ENCODE measurements at places on chromosomes 16 and 17.
A peak's percentile ranks its signal among the peaks of the same experiment; 100 is the strongest.

- DNase-seq = no peak
Observed at GRCh38 chr16:30527635-30528178, 1.3 kb upstream of the ZNF768 start.

GRCh38 chr16:85522842-85523601 is 90.1 kb upstream of the GSE1 start:
- peak; percentile 48 for DNase-seq

GRCh38 chr16:9012848-9013507 is 49.3 kb upstream of the USP7 start:
- DNase-seq = no peak

GRCh38 chr16:31196324-31197088 is 6.1 kb downstream of the PYCARD start:
- DNase-seq = no peak

DNA sequence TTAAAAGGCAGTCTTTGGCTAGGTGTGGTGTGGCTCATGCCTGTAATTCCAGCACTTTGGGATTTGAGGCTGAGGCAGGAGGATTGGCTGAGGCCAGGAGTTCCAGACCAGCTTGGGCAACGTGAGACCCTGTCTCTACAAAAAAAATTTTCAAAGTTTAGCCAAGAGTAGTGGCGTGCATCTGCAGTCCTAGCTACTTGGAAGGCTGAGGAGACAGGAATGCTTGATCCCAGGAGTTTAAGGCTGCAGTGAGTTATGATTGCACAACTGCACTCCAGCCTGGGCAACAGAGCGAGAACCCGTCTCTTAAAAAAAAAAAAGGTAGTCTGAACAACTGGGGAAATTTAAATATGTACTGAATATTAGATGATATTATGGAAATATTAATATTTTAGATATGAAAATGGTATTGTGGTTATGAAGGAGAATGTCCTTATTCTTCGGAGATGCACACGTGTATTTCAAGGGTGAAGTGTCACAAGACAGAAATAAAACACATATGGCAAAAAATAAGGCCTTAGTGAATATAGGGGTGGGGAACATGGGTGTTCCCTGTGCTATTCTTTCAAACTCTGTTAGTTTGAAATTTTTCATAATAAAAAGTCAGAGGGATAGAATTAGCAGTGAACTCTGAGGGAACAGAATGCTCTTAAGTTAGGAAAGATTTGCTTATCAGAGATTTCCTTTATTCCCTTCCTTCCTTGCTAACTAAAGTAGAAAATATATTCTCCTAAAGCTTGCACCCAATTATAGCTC is 144.7 kb downstream of the CDK5R1 start:
- DNase-seq = no peak

DNA sequence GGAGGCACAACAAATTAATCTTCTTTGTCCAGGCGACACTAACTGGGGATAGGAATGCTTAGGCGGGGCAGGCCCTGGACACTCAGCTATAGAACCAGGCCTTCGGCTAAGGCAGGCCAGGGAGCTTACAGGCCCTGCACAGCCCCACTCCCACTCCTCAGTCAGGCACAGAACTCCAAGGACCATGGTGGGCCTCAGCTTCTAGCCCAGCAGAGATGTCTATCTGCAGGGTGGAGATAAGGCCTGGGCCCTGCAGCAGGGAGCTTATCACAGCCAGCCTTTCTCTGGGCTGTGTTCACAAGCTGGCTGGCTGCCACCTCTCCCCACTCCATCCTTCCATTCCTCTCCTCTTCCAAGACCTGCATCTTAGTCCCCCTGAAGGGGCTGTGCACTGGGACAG is 68.1 kb downstream of the TMEM132E start:
- no peak for DNase-seq

- DNase-seq = no peak
Observed at GRCh38 chr17:68734931-68735330, 133.8 kb upstream of the FAM20A start.

- no peak for DNase-seq
Observed at GRCh38 chr16:71895679-71896365, 491 bp downstream of the IST1 start.

DNA sequence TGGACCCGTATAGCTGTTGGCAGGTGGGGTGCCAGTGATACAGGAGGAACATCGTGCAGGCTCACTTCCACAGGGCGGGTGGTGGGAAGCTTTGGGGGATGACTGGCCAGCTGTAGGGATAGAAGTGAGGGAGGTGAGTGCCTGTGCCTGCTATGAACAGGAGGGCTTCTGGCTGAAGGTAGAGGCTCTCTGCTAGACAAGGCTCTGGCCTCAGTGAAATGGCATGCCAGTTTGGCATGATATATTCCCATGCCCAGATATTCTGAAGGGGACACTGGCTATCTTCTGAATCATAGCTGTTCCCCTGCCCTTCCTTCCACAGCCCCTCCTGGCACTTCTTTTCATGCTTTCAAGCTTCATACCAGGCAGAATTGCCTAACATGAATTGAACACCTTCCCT is 19.1 kb downstream of the PHAF1 start:
- DNase-seq = no peak

DNA sequence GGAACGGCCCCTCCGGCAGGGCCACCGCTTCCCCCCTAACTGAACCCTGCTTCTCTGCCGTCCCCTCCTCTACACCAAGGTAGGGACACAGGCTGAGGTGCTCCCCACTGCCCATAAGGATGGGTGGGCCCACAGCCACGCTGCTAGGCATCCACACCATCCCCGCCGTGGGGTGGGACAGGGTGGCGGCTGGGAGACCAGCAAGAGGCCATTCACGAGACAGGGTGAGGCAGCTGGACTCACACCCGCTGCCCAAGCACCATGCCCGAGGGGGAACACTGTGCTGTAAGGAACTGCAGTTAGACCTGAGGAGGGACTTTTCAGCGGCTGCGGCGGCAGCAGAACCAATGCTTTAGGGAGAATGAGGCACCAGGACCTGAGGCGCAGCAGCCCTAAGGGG is 47.5 kb upstream of the RRN3 start:
- DNase-seq = no peak

DNA sequence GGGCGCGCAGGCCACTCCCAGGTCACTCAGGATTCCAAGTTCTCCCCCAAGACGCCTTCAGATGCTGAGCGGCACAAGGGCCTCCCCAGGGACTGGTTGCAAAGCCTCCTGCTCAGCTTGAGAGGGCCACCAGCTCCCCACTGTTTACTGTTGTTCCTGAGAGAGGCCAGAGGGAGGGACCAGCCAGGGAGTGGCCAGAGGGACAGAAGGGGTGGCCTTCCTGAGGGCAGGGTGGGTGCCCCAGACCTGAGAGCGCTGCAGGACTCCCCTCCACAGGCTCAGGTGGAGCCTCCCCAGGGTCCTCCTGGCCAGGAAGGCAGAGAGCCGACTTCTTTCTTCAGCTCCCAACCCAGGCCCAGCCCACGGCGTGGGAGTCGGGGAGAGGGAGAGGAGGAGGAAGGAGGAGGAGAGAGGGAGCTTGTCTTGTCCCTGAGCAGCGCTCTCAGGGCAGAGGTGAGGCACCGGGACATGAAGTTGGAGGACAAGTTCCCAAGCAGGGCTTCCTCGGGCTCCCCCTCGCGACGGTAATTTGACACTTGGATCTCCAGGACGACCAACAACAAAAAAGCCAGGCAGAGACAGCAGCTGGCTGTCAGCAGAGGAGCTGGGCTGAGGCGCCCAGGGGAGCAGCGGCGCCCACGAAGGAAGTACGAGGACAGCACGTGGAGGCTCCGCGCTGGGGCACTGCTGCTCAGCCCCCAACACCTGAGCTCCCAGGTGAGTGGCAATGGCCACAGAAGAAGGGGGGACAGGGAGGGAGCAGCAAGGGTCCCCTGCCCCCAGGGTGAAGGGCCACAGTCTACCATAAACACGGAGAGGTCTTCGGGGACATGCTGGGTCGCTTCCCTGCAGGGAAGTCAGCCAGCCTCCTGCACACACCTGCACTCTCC is 497 bp downstream of the SMIM5 start:
- DNase-seq = peak; percentile 94

- DNase-seq = no peak
Observed at GRCh38 chr16:87174061-87174460, 143.1 kb downstream of the C16orf95 start.

GRCh38 chr17:73582821-73583220 is 61.4 kb downstream of the SDK2 start:
- DNase-seq = no peak

- DNase-seq = no peak
Observed at GRCh38 chr16:76277460-76278030, 344 bp downstream of the CNTNAP4 start.

DNA sequence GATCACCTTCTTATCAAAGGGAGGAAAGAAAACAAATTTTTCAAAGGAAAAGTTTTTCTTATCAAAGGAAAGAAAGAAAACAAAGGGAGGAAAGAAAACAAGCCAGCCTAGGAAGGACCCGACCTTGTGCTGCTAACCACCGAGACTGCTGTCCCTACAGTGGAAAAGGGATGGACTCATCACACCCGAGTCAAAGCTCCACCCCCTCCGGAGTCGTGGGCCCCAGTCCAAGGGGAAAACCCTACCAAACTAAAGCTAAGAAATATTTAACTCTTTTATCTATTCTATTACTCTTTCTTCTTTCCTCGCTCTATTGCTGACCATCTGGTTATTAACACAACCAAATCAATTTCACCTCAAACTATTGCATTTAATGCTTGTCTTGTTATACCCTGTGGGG is 6.1 kb upstream of the ENDOV start:
- DNase-seq = no peak

- DNase-seq = no peak
Observed at GRCh38 chr16:54366943-54367342, 80.4 kb upstream of the IRX3 start.

- no peak for DNase-seq
Observed at GRCh38 chr17:40069751-40070708, 7.3 kb downstream of the THRA start.

DNA sequence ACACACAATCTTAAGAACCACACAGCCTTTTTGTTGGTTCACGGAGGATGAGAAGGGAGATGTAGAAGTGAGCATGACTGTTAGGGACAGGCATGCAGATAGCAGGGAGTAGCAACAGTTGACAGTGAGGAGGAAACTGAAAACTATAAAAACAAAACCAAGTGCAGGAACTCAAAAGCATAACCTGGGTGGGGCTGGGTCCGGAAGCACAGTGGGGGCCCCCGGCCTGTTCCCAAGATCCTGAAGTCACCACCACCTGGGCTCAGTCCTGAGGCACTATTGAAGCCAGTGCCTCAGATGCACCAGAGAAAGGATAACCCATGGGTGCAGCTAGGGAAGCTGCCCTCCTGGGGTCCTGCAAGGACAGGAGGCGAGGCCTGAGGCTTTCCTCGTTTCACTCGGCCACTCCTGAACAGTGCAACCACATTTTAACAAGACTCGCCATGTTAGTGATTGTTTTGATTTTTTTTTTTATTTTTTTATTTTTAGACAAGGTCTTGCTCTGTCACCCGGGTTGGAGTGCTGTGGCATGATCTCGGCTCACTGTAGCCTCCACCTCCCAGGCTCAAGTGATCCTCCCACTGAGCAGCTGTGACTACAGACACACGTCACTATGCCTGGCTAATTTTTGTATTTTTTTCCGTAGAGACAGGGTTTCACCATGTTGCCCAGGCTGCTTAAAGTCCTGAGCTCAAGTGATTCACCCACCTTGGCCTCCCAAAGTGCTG is 27.7 kb upstream of the CBX4 start:
- DNase-seq = no peak

DNA sequence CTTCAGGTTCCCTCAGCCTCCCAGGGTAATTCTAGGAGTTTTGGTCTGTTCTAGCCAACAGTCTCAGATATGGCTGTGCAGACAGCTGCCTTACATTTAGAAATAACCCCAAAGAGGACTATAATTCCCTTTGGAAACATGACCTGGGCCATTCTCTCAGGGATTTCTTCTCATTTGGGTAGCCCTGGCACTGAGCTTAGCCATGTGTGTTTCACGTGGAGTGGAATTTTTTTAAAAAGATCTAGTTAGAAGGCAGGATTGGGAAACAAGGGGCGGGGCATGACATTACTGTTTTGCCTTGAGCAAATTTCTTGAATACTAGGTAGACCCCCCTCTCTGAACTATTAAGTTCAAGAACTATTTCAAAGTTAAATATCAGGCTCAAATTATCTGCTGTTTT is 29.6 kb upstream of the MRC2 start:
- peak; percentile 69 for DNase-seq

DNA sequence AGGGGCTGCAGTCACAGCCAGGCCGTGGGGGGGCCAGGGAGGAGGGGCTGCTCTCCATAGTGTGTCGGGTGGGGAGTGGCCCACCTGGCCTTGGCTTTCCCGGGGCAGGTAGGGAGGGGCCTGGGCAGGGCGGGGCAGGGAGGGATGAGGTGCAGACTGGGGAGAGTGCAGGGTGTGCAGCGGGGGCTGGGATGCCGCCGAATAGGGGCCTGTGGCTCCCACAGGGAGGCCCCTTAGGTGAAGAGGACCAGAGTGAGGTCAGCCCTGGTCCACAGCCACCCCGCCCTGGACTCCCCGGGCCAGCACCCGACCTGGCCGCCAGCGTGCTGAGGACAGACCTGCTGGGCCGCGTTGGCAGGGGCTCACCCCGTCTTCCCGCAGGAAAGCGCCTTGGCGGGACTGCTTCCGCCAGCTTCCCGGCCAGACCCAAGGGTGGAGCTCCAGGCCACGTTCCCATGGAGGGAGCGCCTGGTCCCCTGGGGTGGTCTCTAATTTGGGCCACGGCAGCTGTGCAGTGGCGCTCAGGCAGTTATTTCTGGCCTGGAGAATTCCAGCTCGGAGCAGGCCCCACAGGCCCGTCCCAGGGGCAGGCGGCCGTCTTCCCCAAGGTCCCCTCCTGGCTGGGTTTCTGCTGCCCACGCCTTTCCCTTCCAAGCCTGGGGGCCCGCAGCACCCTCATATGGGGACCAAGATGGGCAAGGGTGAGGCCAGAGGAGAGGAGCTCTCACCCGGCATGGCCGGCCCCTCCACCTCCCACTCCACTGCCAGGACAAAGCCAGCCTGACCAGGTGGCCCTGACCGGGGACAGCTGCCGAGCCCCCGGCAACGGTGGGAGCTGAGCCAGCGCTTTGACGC is 27.9 kb downstream of the CACNA1H start:
- peak; percentile 96 for DNase-seq

DNA sequence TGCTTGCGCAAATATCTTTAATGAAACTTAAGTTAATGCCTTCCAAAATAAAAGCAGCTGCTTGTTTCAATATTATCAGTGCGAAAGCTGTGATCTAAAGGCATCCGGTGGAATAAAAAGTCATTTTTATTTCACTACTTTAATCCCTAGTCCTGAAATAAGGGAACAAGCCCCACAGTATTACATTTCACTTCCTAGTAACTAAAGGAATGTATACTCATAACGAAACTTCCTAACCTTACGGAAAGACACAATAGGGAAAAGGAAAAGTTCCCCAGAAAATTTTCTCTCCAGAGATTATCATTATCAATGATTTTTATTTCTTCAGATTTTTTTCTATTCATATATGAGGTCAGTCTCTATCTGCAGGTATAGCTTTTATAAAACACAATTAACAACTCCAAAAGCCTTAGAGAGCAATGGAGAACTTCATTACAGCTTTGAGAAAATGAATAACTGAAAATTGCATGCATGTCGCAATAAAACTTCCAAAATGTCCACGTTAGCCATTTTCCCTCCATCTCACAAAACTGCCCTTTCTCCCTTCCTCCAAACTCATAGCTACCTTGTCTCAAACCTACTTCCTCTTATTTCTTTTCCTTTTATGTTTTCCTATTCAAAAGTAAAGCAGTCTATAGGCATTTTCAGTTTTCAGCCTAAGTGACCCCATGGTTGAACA is 154.3 kb upstream of the MED13 start:
- DNase-seq = no peak

GRCh38 chr17:59331929-59332748 is 684 bp downstream of the YPEL2 start:
- peak; percentile 64 for DNase-seq

All from tibial artery (tissue), 4 donors.